AG08396 (cell line): ENCODE measurements at places on chromosomes 5 and 9.

DNA sequence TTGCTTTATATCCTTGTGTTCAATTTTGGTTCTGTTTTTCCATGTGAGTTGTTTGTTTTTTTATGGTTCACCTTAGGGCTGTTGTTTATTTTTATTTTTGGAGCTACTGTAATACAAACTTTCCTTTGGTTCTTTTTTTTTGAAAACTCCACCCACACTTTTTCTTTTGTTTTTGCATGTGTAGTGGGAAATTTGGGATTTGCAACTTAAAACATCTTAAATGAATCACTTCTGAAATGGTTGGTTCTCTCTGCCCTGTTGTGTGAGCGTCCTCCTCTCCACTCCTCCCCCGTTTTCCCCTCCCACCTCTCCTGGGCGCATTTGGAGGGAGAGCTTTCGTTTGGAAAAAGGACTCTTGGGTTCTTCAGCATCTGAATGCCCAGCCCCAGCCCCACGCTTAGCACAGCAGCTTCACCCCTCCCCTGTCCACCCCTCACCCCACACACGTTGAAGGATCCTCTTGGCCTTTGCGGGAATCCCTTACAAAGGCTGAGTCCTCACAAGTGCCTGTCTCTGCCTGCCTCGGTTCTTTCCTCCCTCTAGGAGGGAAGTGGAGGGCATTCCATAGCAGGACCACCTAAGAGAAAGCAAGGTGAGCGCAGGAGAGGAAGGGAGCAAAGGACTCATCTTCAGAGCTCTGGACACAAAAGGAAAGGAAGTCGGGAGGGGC is 67.2 kb downstream of the DMRT1 start:
- DNase-seq, result no peak

DNA sequence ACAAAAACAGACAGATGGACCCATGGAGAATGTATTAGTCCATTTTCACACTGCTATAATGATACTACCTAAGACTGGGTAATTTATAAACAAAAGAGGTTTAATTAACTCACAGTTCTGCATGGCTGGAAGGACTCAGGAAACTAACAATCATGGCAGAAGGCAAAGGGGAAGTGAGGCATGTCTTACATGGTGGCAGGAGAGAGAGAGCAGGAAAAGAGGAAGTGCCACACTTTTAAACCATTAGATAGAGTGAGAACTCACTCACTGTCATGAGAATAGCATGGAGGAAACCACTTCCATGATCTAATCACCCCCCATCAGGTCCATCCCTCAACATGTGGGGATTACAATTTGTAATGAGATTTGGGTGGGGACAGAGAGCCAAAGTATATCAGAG is 808.9 kb downstream of the CDH12 start:
- no peak for DNase-seq

- peak; percentile 51 for DNase-seq
Measured at GRCh38 chr9:136808075-136808805, 492 bp downstream of the RABL6 start.

GRCh38 chr9:129109952-129110739 is 447 bp downstream of the CRAT start:
- DNase-seq, result peak; percentile 48

DNA sequence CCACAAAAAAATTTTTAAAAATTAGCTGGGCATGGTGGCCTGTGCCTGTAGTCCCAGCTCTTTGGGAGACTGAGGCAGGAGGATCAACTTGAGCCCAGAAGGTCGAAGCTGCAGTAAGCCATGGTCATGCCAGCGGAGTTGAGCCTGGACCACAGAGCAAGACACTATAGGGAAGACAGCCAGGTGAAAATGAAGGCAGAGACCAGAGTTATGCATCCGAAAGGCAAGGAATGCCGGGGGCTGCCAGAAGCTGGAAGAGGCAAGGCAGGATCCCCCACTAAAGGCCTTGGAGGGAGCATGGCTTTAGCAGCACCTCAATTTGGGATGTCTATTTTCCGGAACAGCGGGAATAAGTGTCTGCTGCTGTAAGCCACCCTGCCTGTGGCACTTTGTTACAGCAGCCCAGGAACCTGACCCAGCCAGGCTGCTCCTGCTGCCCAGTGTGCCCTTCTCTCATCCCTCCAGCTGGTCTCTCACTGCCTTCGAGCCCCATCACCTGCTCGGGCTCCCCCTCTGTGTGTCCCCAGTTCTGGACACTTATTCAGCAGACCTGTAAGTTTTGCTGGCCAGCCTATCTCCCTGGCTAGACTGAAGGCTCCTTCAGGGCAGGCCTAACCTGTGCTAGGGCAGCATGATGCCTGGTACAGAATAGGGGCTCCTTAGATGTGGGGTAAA is 16.8 kb upstream of the JADE2 start:
- DNase-seq, result no peak

DNA sequence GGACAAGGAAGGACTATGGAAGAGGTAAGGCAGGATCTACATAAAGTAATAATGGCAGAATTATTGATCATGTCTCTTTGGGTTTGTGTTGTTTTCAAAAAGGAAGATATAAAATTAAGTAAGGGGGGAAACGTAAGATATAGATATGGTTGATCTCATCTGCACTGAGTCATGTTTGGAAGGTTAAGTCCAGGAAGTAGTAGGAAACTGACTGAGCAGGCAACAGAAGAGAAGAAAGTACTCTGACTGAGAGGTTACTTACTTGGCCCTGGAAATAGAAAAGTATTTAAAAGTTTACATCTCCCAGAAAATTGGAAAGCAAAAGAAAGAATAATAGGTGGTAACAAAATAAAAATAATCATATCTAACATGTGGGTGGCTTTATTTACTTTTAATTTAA is 405.3 kb upstream of the RGMB start:
- DNase-seq, result no peak

DNA sequence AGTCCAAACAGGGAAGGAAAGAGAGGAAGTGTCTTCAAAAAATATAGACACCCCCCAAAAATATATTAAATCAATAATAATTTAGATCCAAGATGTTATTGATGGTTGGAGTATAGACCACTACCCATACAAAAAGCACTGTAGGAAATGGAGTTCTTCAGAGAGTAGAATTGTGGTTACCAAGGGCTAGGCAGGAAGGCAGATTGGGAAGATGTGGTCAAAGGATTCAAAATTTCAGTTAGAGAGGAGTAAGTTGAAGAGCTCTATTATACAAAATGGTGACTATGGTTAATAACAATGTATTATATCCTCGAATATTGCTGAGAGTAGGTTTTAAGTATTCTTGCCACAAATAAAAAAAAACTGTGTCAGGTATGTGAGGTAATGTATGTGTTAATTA is 149.4 kb downstream of the CWC27 start:
- no peak for DNase-seq
